ENCODE measurements at places on chromosomes 11 and 22.
A peak's percentile ranks its signal among the peaks of the same experiment; 100 is the strongest.

GRCh38 chr22:19811811-19812771 is 42.6 kb downstream of the GNB1L start:
- DNase-seq, result no peak

DNA sequence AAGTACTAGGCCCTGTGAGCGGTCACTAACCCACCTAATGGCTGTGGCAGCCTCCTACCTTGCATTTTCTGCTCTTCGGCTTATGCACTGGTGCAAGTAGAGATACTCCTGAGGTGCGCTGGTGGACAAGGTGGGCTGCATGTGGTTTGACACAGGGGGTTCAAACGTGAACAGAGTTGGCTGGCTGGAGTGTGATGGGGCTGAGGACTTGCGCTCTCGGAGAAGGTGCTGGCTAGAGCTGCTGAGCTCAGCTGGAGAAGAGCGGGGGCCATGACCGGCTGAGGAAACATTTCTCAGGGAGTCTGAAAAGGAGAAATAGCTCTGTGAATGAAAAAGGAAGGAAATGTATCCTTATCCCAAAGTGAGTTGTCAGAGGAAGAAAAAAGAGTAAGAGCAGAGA is 61.4 kb downstream of the USP35 start:
- DNase-seq, result no peak

DNA sequence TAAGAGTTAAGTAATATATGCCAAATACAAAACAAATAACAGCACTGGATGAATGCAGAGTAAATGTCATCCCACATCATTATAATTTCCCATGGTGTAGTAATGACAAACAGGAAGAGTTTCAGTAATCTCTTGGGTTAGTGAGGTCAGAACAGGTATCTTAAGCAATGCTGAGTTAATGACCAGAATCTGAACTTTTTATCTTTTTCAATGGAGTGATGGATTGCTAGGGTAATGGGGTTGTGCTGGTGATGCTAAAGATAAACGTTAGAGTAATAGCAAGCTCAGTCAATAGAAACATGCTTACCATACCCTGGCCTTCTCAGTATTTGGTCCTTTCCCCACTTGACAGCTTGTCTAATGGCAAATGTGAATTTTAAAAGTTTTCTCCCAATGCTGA is 11.5 kb upstream of the BDNF start:
- no peak for DNase-seq

DNA sequence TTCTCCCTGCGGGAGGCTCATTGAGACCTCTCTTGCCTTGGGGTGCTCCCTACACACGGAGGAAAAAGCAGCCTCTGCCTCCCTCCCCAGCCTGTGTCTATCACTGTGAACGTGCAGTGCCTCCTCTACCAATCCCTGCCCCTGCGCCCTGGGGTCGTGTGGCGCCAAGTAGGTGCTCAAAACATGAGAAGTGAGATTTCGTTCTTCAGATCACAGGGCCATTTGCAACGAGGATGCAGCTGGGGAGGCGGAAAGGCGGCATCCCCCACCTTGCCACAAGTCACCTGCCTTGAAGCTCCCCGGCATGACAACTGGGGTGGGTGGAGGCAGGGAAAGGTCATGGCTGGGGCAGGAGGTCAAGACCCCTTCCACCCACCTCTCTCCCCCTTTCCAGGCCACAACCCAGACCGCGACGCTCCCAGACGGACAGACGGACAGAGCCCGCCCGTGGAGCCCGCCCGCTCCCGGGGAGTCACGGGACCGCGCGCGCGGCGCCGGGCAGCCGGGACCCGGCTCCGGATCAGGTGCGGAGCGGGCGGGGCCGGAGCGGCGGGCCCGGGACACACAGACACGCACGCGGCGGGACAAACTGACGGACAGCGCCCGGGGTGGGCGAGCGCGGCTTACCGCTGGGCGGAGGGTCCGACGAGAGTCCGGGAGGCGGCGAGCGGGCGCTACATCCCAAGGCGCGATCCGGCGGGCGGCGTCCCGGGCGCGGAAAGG is 485 bp downstream of the KCNJ4 start:
- no peak for DNase-seq

DNA sequence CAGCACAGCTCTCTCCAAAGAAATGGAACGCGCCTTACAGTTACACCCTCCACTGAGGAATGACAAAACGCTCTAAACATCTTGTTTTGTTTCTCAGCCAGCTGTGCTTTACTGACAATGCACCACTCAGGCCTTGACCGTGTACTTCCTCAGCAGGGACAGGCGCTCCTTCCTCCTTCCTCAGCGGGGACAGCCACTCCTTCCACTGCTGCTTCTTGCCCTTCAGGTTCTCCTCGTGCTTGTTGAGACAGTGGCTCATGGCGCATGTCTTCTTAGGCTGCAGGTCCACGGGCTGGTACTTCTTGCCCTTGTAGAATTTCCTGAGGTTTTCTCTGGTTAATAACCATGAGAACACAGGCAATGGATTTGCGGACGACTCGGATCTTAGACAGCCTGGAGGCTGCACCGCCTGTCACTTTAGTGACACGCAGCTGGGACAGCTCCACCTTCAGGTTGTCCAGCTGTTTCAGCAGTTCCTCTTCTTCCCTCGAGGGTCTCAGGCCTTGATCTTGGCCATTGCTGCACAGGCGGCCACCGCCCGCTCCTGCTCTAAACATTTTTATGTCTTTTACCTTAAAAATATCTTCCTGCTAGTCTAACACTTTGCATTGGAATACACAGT is 613.8 kb downstream of the BRD1 start:
- no peak for DNase-seq

- DNase-seq, result no peak
These were observed 600.4 kb upstream of the CADM1 start for GRCh38 chr11:116104498-116105174.

- DNase-seq, result no peak
These were observed 16.6 kb downstream of the CAVIN3 start for GRCh38 chr11:6303661-6304060.

GRCh38 chr22:19666673-19667593 is 47.4 kb upstream of the SEPTIN5 start:
- DNase-seq, result no peak

- no peak for DNase-seq
These were observed 61.7 kb downstream of the PTPRJ start for GRCh38 chr11:48041877-48042695.

DNA sequence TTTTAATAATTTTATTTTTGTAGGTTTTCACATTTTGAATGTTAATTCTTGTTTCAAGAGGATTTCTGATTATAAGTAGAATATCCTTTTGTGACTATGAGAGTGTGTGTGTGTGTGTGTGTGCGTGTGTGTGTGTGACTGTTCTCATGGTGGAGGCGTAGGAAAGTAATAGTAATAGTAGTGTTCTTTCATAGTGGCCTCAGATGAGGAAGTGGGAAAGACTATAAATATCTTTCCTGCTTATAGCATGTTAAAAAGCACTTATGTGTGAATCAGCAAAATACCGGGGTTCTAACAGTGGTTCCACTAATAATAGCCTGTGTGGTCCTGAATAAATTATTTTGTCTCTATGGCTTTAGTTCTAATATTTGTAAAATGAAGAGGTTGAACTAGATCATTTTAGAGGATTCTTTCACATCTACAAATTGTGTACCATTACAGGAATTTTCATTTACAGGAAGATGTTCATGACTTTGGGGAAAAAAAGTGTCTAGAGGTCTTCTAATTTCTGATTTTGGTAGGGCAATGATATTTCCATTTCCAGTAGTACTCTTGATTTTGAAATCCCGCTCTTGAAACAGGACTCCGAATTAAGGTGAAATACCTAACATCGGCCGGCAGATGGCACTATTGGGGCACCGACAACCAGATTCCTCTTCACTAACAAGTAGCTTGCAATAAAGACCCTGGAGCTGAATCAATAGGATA is 29.9 kb upstream of the OR10G7 start:
- DNase-seq, result peak; percentile 50

- no peak for DNase-seq
These were observed 2.9 kb downstream of the KIRREL3 start for GRCh38 chr11:126997641-126998040.

- no peak for DNase-seq
These were observed 890.2 kb downstream of the NTM start for GRCh38 chr11:132260636-132261035.

DNA sequence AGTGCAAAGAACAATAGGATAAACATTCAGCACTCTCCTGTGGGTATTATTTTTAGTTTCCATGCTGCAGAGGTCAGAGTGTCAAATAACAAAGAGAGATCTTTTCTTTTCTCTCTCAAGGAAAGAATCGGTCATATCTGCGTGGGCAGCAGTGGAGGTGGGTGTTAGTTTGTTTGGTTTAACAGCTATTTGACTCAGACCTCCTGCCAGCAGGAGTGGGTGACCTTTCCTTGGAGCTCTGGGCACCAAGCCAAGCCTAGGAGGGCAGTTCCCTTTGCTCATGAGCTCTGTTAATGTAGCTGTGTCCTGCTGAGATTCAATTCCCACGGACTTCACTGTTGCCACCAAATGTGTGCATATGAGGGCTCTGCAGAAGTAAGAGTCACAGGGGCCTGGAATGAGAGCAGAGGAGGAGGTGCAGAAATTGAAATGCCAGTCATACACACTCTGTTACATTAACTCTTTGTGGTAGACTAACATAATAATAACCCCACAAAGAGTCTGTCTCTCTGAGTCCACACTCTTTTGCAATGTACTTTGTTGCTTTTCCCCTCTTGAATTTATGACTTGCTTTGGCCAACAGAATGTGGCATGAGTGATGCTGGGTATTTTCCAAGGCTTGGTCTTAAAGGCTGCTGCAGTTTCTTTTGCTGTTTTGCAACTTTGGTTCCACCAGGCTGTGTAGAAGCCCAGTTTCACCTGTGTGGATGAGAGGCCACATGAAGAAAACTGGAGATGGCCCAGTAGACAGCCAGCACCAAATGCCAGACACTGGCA is 76.0 kb upstream of the GRK3 start:
- DNase-seq, result no peak

DNA sequence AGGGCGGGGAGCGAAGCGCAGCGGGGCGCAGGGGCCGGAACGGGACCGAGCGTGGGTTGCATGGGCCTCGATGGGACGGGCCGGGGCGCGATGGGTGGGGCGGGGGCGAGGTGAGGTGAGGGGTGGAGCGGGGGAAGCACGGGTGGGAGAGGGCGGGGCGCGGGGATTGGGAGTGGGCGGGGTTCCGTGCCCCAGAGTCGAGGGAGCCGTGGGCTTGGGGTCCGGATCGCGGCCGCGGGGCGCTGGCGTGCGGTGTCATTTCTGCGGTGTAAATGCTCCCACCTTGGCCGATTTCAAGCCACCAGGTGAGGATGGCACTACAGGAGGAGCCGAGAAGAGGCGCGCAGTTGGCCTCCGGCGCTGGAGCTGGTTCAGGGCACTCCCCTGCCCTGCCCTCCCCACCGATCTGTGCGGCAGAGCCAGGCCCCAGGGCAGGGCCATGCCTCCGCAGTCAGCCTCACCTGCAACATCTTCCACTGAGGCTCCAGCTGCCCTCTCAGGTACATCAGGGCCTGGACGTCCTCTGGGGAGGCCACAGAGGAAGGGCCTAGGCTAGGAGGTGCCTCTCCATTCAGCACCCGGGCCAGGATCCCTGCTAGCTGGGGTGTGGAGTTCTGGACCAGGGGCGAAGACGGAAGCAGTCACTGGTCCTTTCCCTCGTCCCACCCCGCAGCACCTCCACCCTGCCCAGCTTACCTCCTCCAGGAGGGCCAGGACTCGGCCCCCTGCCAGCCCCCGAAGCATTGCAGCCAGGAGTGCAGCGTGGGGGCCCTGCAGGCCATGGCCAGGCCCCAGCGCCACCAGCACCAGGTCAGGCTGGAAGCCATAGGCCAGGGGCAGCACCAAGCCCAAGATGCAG is 620 bp upstream of the TUBGCP6 start:
- DNase-seq, result no peak

DNA sequence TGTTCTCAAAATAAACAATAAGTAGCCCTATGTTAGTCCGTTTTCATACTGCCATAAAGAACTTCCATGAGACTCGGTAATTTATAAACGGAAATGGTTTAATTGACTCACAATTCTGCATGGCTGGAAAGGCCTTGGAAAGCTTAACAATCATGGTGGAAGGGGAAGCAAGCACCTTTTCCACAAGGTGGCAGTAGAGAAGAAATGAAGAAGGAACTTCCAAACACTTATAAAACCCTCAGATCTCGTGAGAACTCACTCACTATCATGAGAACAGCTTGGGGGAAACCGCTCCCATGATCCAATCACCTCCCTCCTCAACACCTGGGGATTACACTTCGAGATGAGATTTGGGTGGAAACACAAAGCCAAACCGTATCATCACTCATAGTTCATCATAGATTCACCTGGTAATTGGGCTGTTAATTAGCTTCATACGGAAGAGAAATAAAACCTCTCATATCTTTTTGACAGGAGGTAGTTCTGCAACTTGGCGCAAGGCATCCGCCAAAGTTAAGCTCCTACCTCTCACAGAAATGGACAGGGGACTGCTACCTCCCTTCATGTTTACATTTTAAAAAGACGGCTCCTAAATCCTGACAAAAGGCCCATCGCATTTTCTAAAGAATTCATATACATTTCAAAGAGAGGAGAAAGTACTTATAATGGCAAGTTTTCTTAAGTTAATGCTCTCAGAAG is 49.0 kb downstream of the MUC15 start:
- no peak for DNase-seq
